ENCODE measurements at places on chromosomes 7 and 10.
A peak's percentile ranks its signal among the peaks of the same experiment; 100 is the strongest.

- DNase-seq = no peak
Observed at GRCh38 chr7:10205696-10206095, 768.0 kb upstream of the PHF14 start.

- no peak for DNase-seq
Observed at GRCh38 chr10:63237396-63237795, 104.3 kb downstream of the NRBF2 start.

DNA sequence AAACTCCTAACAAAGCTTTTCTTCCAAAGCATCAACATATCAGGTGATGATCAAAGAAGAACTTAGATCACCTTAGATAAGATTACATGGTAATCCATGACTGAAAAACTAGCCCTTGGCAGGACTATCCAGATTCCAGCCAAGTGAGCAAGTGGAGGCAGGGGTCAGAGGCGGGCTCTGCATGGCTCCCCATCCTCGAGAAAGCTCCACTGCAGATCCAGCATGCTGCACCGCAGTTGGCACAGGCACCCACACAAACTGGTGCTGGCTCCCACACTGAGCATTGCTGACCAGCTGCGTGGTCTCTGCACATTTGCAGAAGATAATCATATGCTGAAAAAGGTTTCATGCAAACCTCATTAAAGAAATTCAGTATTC, 10.1 kb downstream of the PSAP start:
- no peak for DNase-seq

DNA sequence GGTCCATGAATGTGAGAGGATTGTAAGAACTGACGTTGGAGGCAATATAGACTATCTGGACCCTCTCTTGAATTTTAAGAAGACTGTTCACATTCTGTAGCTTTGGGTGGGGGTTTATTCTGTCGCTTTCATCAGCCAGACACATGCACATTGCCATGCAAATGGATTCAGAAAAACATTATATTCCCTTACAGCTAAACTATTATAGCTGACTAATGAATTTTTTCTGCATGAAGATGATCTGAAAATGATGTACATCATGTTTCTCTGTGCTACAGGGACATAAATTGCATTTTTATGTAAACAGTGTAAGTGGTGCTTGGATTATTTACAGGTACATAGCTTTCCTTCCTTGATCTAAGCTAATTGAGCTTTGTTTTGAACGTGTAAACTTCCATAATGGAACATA, 1.5 kb downstream of the MET start:
- DNase-seq = no peak

- no peak for DNase-seq
Observed at GRCh38 chr7:51228386-51228958, 88.1 kb downstream of the COBL start.

GRCh38 chr7:130736298-130736900, 2.4 kb upstream of the KLF14 start:
- no peak for DNase-seq

DNA sequence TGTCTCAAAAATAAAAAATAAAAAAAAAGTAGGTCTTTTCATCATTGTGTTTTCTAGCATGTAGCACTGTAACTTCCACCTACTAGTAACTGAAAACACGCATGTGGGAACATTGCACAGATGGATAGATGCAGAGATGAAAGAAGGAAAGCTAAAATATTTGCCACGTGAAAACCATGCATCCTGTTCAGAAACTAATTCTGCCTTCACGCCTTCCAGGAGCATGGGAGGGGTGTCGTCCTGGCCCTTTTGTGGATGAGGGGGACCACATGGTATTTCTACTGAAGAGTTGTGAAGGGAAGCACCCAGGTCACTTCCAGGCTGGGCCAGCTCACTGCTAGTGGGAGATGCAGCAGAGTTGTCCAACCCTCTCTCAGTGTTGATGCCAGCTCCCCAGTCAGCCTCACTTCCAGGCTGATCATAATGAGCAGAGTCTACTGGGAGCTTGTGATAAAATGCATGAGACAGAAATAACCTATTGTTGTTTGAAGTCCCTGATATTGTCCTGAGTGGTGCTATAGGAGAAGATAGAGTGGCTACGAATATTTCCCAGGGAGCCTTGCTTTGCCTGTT, 287.1 kb upstream of the CELF2 start:
- no peak for DNase-seq

DNA sequence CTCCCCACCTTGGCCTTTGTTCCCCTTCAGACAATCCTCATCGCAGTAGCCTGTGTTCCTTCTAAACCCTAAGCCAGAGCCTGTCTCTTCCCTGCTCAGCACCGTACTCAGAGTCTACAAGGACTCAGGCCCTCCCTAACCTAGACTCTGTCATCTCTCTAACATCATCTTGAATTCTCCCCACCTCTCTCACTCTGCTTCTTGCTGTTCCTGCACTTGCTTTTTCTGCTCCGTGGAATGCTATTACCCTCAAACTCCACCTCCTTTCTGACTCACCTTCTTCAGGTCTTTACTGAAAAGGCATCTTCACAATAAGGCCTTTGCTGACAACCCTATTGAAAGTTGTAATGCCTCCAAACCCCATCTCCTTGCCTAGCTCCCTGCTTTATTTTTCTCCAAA, 141.0 kb downstream of the DKK1 start:
- no peak for DNase-seq

DNA sequence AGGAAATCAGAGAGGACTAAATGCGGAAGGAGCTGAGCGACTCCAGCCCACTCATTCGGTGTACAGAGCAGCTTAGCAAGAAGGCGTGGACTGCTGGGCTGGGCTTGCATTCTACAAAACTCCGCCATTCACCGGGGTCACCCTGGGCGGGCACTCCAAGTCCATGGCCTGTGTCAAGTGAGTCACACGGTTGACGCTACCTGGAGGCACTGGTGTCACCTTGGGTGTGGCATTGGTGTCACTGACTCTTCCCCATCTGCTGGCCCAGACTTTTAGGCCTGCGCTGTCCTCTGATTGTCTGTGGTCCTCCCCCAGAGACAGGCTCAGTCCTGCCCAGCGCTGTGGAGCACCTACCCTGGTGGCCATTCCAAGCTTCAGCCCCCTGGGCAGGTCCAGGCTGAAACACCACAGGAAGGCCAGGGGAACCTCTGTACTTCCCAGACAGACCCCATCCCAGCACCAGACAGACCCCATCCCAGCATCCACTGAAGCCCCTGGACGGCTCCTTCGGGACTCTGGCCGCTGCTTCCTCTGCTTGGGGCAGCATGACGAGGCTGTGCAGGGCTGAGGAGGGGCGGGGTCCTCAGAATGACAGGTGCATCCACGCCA, 30.6 kb upstream of the CNPY1 start:
- DNase-seq = no peak

GRCh38 chr7:21914671-21915070, 31.0 kb downstream of the CDCA7L start:
- DNase-seq = no peak

- DNase-seq = no peak
Observed at GRCh38 chr10:28967031-28967430, 289.7 kb downstream of the BAMBI start.

GRCh38 chr7:98278408-98278807, 3.1 kb upstream of the BRI3 start:
- no peak for DNase-seq

GRCh38 chr7:26815426-26815825, 49.0 kb downstream of the SKAP2 start:
- no peak for DNase-seq

GRCh38 chr10:80535671-80536360, 1.9 kb upstream of the SH2D4B start:
- peak; percentile 51 for DNase-seq

DNA sequence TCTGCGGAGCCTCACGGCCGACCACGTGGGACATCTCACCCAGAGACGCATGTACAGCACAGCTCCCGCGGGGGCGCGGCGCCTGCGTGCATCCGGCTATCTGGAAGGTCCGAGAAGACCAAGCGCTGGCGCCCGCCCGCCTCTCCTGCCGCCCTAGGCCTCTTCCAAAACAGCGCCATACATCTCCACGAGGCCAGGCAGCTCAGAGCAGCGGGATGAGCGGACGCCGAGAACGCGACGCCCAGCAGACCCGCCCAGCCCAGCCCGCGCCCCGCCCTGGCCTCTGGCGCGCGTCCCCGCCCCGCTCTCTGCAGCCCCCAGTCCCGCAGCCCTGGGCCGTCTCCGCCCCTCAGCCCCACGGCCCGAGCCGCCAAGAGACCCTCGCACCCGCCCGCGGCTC, 20.3 kb upstream of the LANCL2 start:
- no peak for DNase-seq

- no peak for DNase-seq
Observed at GRCh38 chr7:117157241-117158209, 165.3 kb downstream of the WNT2 start.

- no peak for DNase-seq
Observed at GRCh38 chr7:99380032-99380822, 5.7 kb downstream of the ARPC1B start.

- DNase-seq = no peak
Observed at GRCh38 chr7:130998993-130999602, 265.1 kb upstream of the KLF14 start.

- DNase-seq = peak; percentile 11
Observed at GRCh38 chr7:75617634-75618234, 121.0 kb downstream of the HIP1 start.

DNA sequence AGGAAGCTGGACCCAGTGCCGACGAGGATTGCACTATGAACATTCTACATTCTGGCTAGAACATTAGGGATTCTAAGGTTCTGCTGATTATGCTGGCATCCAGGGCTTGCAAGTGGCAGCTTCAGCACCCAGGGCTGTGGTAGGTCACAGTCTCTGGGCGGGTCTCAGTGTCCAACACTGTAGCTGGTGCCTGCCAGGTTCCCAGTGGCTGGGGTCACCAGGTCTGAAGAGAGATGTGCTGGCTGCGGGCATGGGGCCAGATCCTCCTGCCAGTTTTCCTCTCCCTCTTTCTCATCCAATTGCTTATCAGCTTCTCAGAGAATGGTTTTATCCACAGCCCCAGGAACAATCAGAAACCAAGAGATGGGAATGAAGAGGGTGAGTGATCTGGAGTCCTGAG, at the start of gene PTTG1IP2:
TSS of gene PTTG1IP2 (plus strand) at position 86 of the 400 bp plus-strand sequence. CDS start at position 234, 148 bp downstream.
- DNase-seq = no peak

DNA sequence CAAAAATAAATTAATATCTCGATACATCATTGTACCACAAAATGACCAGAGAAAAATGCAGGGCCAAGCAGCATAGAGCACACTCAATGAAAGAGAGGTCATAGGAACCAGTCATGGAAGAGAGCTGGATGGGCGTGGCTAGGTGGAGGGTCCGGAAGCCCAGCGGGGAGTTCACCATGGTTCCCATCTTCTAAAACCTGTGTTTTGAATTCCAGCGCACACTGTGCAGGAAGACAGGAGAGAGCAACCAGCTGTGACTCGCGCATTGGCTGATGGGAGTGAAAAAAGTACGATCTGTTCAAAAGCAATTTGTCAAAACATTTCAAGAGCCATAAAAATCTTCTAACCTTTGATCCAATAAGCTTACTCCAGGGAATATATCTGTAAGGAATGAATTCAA, 125.2 kb upstream of the NANOS1 start:
- no peak for DNase-seq

- DNase-seq = peak; percentile 58
Observed at GRCh38 chr10:78974617-78975317, 94.0 kb upstream of the ZMIZ1 start.

DNA sequence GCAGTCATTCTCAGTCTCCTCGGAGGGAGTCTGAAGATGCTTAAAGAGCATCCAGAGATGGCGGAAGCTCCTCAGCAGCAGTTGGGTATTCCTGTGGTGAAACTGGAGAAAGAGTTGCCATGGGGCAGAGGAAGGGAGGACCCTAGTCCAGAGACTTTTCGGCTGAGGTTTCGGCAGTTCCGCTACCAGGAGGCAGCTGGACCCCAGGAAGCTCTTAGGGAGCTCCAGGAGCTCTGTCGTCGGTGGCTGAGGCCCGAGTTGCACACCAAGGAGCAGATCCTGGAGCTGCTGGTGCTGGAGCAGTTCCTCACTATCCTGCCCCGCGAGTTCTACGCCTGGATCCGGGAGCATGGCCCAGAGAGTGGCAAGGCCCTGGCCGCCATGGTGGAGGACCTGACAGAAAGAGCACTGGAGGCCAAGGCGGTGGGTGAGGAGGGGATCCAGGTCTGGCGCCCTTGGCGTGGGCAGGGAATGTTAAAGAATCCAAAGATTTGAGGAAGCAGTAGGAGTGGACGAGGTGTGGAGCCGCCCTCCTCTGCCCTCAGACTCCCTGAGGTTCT, 2.9 kb downstream of the ZSCAN25 start:
- no peak for DNase-seq

DNA sequence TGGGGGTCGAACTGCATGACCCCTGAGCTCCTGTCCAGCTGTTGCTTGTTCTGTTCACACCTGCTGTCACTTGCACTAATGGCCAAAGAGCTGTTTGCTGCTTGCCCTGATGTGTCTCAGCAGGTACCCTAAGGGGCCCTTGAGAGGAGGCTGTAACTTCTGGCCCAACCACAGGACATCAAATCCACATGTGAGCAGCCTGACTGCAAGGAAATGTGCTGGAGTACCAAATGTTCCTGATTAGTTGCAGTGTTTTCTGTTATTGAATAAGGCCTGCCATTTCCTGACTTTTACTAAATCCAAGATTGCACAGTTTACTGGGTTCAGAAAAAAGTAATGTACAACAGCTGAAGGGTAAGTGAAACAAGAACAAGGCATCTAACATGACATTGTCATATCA, 91.7 kb upstream of the IL6 start:
- DNase-seq = no peak

- no peak for DNase-seq
Observed at GRCh38 chr7:101860316-101861217, 43.1 kb downstream of the CUX1 start.
